ENCODE measurements at places on chromosomes 4 and X.

DNA sequence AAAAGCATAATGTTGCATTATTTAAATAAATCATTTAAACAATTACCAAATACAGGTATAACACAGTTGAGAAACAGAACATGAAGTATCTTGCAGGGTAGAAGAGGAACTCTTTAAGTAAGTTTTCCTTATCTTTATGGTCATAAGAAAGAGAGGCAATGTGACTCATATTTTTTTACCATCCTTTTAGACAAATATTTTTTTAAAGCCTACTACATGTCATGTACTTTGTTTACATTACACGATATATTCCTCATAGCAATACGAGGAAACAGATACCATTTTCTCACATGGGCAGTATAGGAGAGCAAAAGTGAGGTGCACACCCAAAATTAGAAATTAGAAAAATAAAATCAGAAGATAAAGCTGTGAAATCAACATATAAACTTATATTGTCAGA is 49.3 kb upstream of the EPHA5 start:
- no peak for DNase-seq

GRCh38 chrX:151151665-151152267 is 24.6 kb upstream of the GPR50 start:
- no peak for DNase-seq

DNA sequence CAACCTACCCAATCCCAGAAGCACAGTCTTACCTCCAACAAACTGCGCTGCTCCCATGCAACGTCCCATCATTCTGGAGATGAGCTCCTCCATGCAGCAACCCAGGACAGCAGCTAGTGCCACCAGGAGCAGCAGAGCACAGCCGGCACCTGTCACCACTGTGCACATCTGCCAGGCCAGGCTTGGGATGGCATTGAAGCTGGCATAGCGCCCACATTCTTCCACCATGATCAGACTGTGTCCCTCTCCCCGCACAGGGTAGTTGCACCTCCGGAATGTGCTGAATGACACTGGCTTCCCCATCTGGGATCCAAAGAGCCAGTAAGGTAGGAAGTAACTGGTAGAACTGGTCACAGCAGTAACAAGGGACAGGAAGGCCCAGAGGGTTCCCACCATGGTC is 8.8 kb downstream of the LHFPL1 start:
- DNase-seq = no peak

DNA sequence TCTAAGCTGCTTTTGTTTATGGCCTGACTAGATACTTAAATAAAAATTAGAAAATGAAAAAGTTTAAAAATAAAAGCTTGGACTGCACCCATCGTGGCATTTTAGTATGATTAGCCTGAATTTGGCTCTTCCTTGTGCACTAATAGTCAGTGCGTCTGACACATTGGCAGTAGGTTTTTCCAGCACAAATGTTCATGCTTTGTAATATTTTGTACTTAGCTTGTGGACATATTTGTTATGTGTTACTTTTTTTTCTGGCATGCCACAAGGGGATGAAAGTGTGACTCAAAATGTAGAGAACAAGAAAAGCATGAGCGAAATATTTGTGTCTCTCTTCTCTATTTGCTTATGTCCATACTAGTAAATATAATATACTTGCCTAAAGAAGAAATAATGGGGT is 359.3 kb downstream of the ADGRL3 start:
- DNase-seq = no peak

- DNase-seq = no peak
These were observed 225.2 kb upstream of the DKK2 start for GRCh38 chr4:107261241-107261874.

GRCh38 chr4:82124365-82124764 is 249.4 kb downstream of the HNRNPD start:
- DNase-seq = no peak

- no peak for DNase-seq
These were observed 6.6 kb downstream of the IBSP start for GRCh38 chr4:87805971-87806370.

DNA sequence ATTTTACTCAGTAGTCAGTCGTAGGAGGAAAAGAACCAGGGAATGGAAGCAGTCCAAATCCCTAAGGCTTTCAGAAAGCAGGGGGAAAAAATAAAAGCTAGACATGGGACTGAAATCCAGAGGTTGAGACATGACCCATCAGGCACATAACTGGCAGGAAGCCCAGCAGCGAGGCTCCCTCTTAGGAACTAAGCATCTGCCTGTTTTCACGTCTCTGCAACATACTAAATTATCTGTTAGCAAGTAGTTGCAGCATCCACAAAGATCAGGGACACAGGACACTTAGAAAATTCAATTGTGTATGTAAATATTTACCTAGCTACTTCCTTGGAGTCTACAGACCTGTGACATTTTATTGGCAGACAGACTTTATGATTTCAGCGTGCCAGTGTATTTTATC is 118.0 kb upstream of the EDNRA start:
- no peak for DNase-seq

DNA sequence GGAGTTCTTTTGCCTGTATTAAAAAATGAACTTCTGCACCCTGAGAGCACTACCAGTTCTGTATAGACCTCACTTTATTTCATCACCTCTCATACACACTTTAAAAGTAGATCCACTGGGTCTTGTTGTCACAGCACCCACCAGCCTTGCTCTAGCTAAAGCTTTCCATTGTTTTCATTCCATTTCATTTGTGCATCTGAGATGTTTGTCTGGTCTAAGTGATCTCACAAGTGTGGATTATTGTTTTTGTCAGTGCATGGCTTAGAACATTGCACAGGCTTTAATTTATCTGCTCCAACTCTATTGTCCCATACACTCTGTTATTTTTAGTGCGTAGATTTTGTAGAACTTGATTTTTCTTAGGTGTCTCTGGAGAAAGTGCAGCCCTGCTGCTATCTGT is 1157.5 kb upstream of the PABPC4L start:
- no peak for DNase-seq

DNA sequence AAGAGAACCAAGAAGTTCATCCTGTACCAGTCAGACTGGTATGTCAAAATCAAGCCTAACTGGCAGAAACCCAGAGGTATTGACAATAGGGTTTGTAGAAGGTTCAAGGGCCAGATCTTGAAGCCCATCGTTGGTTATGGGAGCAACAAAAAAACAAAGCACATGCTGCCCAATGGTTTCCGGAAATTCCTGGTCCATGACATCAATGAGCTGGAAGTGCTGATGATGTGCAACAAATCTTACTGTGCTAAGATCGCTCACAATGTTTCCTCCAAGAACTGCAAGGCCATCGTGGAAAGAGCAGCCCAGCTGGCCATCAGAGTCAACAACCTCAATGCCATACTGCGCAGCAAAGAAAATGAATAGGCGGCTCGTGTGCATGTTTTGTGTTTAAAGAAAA is 172.7 kb upstream of the MED14 start:
- no peak for DNase-seq

DNA sequence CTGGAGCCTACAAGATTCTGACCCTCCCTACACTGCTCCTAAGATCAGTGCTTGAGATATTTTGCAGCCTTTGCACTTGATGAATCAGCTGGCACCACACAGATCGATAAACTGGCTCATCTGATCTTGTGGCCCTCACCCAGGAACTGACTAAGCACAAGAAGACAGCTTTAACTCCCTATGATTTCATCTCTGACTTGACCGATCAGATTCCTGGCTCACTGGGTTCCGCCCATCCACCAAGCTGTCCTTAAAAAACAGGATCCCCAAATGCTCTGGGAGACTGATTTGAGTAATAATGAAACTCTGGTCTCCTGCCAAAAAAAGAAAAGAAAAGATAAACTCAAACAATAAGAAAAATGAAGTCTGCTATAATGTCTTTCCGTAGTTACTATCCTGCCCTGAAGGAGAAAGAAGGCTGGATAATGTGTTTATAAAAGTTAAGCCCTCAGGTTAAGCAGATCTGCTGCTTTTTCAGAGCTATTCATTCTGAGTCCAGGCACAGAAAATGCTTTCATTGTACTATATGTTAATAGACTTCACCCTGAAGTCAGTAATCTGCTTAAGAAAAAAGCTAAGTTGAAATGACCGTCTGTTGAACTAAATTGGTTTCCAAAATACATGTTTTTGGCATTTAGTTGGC is 795.2 kb downstream of the TRIML1 start:
- DNase-seq = no peak

GRCh38 chr4:70120323-70120722 is 33.7 kb upstream of the PRR27 start:
- no peak for DNase-seq

GRCh38 chr4:6018331-6018730 is at the start of gene C4orf50:
Gene C4orf50, minus strand, starts transcription at chr4:6018431.
- no peak for DNase-seq

- no peak for DNase-seq
These were observed 118.9 kb downstream of the SORCS2 start for GRCh38 chr4:7311205-7311604.

DNA sequence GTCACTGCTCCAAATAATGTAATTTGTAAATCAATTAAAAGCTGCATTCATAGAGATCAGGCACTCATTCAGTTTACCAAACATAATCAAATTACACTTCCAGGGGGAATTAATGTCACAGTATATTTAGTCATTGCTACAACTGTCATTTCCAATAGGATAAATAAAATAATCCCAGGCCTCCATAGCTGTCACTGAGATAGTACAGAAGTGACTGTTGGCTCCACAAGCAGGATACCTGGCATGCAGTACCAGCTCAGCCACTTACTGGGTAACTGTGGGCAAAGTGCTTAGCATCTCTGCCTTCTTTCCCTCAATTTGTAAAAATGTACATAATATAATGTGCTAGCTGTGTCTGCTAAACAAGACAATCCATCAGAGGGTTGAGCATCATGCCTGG is 128.1 kb downstream of the CAMK2D start:
- DNase-seq = no peak

GRCh38 chrX:41558531-41558930 is 111.4 kb downstream of the NYX start:
- no peak for DNase-seq

DNA sequence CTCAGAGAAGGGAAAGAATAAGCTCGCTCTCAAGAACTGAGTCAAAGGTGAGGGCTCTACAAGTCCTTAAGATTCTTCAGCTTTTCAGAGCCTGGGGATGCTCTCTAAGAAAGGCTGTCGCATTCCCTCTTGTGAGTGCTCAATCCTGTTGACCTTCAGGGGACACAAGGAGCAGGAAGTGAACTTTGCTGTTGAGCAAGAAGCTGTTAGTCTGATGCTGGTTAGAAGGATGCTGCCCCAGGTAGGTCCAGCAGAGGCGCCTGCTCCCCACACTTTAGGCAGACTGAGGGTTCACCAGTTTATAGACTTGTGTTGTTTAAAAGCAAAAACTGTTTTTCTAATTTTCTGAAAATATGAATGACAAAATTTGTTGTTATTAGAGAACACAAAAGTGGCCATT is 125.4 kb upstream of the SPOCK3 start:
- DNase-seq = no peak

GRCh38 chr4:76459291-76459723 is 24.3 kb downstream of the SHROOM3 start:
- DNase-seq = no peak

DNA sequence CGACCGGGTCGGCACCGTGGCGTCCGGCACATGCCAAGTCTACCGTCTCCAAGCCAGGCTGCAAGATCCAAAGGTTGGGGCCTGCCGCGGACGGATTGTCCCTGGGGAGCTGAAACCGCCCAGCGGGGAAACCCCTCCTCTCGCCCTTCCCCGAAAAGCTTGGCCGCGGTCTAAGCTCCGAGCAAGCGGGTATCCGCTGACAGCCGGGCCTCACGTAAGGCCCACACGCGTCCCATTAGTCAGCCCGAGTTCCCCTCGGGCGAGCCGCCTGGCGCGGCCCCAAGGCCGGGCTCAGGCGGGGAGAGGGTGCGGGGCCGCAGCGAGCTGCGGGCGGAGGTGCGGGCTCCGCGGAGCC is 6.8 kb upstream of the BCOR start:
- DNase-seq = no peak

GRCh38 chrX:40142417-40142816 is 44.7 kb upstream of the BCOR start:
- no peak for DNase-seq

DNA sequence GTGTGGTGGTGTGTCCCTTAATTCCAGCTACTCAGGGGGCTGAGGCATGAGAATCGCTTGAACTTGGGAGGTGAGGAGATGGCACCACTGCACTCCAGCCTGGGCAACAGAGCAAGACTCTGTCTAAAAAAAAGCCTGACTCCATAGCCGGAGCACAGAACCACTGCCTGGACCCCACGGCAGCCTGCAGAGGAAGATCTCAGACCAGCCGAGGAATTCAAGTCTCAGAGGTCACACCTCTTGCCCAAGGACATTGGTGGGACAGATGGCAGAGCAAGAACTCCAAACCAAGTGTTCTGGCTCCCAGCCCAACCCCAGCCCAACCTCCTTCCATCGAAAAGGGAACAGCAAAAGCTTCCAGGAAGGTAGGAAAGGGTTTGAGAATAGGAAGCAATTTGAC is 70.8 kb downstream of the SMIM20 start:
- no peak for DNase-seq

- DNase-seq = no peak
These were observed 38.7 kb downstream of the SPATA4 start for GRCh38 chr4:176156656-176157055.

- DNase-seq = no peak
These were observed 12.0 kb downstream of the C4orf54 start for GRCh38 chr4:99645638-99646037.

GRCh38 chrX:8868906-8869305 is 67.7 kb upstream of the FAM9A start:
- DNase-seq = no peak

GRCh38 chr4:121449416-121449815 is 68.6 kb upstream of the QRFPR start:
- DNase-seq = no peak

GRCh38 chr4:74203467-74203866 is 45.5 kb downstream of the MTHFD2L start:
- no peak for DNase-seq

GRCh38 chr4:3805026-3805425 is 38.8 kb downstream of the ADRA2C start:
- DNase-seq = no peak

- no peak for DNase-seq
These were observed 105.3 kb upstream of the NKX1-1 start for GRCh38 chr4:1511441-1512041.

GRCh38 chr4:105092768-105093167 is 53.9 kb upstream of the TET2 start:
- DNase-seq = no peak

DNA sequence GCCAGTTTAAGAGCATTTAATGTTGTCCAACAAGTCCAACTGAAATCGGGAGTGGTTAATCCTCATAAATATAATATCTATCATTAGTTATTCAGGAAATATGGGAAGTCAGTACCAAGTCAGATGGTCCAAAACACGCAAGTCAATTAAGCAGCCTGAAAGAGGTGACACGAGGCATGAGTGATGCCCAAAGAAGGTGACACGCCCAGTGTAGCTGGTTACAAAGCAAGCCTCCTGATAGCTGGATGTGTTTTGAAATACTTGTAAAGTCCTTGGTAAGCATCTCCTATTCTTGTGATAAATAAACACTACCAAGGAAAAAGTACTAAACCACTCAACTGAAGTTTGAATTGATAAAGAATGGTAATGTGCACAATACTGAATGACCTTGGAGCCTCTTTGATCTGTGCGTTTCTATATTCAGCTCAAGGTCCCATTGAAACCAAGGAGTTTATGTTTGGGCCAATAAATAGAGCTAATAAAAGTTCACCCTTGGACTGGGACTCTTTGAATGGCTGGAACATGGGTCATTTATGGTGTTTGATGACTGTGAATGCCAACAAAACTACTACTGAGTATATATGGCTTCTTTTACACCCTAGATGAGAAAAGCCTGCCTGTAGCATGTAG is 93.2 kb upstream of the KLF3 start:
- no peak for DNase-seq

Data from stimulated activated CD8-positive, alpha-beta memory T cell treated with anti-CD3 and anti-CD28 coated beads, Interleukin-7, amount 100 ng/mL, for 1 hour (primary cell).